ENCODE measurements at places on chromosomes 16 and 17.

DNA sequence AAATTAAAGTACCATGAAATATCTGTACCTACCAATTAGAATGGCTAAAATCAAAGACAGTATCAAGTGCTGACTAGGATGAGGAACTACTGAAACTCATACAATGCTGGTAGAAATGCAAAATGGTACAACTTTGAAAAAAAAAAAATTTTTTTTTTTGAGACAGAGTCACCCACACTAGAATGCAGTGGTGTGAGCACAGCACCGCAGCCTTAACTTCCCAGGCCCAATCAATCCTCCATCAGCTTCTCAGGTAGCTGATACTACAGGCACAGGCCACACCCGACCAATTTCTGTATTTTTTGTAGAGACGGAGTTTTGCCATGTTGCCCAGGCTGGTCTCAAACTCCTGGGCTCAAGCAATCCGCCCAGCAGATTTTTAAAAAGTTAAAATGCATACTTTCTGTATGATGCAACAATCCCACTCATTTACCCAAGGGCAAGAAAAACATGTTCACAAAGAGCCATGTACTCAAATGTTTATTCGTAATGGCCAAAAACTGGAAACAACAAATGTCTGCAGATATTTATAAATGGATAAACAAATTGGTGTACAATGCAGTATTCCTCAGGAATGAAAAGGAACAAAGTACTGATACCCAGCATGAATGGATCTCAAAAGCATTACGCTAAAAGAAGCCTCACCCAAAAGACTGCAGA, 8.7 kb downstream of the SMURF2 start:
- DNase-seq: no peak

DNA sequence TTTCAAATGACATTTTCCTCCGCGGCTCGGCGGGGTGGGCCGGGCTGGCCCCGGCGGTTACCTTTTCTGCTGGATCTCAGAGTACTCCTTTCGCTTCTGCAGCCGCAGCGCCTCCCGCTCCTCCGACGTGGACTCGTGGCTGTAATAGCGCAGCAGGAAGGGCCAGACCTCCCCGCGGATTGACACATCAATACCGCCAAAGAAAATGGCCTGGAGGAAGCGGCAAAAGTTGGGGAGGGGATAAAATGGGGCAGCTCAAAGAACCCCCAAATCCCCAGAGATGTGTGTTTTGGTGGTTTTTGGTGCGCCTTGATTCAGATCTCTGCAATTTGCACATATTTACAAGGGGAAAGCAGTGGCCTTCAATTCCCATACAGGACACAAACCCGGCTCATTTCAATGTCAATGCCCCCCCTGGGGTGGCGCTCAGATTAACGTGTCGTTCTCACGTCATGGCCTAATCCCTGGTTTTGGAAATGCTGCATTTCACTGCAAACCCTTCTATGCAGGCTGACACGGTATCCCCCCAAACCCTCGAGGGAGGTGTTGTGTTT, 85.9 kb downstream of the TBC1D16 start:
- DNase-seq: no peak

DNA sequence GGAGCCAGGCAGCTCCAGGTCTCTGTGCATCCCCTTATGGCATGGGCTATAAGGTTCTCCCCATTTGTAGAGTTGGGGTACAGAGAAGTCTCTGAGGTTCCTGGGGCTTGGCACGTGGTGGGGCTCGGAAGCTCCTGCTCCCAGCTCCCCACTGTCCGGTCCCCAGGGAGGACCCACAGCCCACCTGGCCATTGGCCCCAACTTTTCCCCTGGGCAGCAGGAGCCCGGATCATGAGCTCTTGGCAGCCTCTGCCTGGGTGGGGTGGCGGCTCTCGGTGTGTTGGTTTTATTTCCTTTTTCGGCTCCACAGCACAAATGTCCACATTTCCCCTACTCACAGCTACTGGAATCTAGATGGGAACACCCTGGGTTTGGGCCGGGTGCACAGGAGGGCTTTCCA, 30.5 kb downstream of the GSE1 start:
- no peak for DNase-seq

DNA sequence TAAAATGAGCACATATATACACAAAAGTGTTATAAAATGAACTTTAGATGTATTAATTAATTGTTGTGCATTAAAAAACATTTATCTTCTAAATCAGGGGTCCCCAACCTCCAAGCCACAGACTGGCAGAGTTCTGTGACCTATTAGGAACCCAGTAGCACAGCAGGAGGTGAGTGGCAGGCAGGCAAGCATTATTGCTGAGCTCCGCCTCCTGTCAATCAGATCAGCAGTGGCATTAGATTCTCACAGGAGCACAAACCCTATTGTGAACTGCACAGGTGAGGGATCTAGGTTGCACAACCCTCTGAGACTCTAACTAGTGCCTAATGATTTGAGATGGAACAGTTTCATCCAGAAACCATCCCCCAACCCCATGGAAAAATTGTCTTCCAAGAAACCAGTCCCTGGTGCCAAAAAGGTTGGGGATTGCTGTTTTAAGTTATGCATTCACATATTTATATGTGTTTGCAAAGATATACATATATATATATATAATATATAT, 583.7 kb downstream of the KCNJ2 start:
- no peak for DNase-seq

- DNase-seq: no peak
Observed at GRCh38 chr17:41338961-41339485, 11.6 kb downstream of the KRT33A start.
